ENCODE measurements at places on chromosomes 13 and 19.

DNA sequence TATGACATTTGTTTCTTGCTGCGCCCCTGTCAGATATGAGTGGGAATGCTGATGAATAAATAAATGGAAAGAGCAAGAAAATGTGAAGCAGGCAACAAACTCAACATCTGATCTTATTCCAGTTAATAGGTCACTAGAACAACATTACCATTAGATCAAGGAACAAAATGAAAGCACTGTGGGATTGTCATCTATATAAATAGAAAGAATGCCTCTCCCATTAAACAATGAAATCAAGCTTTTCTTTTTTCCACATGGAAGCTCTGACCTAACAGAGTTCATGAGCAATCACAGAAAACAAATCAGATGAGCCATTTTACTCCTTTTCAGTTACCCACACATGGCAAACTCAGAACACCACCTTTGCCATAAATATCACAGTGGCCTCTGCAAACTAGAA is 354.8 kb downstream of the SUCLA2 start:
- no peak for ATAC-seq

DNA sequence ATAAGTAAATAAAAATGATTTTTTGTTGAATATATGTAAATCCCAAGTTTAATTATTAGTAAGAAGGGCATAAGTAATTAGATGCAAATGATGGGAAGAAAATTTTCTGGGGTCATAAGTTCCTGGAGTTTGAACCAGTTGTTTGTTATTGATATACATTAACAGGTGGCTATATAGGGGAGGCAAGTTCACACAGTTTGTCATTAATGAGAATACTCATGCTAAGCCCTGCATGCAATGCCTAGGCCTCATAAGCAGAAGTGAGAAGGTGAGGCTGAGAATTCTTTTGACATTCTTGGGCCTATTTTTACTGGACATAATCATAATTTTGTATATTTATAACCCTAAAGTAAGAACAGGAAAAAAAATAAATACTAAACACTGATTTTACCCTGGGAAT is 1210.7 kb upstream of the PCDH9 start:
- ATAC-seq: no peak

DNA sequence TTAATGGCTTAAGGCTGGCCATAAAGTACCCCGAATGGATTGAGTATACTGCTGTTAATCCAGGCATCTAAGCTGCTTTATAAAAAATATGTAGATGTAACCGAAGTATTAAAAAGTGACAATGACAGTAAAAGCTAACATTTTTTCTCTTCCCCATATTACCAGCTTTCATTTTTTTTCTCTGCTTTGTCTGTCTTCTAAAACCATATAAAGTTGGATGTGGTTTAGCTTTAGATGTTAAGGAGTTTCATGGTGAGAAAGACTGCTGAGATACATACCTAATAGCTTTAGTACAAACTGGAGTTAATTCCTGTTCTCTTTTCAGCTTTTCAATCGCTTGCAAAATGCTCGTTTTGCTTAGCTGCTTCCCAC is 838 bp downstream of the AKAP11 start:
- ATAC-seq: no peak

DNA sequence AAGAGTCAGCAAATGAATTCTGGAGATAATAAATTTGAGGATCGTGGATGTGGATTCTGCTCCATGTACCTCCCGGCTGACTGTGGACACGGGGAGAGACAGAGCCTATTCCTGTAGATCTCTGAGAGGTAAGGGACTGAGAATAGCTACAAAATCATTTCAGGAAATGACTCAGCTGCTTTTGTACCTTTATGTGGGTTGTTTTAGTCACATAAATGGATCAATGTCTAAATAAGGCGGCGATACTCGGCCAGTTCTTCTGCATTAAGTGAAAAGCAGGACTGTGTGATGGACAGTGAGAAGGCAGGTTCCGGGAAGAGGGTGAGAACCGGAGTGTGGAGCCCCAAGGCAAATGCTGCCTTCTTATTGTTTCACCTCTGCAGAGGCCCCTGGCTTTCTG is 128.1 kb downstream of the EFNB2 start:
- no peak for ATAC-seq

DNA sequence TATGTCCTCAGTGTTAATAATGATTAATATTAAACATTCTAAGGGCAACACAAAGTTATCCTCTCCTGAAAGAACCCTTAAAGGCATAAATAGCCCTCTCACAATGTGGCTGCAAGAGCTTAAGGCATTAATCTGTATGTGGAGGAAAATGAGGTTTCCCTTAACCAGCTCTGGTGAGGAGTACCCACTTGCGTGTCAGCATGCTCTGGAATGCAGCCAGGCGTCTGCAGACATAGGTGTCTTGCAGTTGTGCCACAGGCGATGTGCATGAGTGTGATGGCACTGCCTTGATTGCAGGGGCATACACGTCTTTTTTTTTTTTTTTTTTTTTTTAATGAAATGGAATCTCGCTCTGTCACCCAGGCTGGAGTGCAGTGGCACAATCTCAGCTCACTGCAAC is 91.9 kb downstream of the RAB20 start:
- no peak for ATAC-seq

GRCh38 chr13:48738311-48738710 is 84.6 kb downstream of the CYSLTR2 start:
- no peak for ATAC-seq

DNA sequence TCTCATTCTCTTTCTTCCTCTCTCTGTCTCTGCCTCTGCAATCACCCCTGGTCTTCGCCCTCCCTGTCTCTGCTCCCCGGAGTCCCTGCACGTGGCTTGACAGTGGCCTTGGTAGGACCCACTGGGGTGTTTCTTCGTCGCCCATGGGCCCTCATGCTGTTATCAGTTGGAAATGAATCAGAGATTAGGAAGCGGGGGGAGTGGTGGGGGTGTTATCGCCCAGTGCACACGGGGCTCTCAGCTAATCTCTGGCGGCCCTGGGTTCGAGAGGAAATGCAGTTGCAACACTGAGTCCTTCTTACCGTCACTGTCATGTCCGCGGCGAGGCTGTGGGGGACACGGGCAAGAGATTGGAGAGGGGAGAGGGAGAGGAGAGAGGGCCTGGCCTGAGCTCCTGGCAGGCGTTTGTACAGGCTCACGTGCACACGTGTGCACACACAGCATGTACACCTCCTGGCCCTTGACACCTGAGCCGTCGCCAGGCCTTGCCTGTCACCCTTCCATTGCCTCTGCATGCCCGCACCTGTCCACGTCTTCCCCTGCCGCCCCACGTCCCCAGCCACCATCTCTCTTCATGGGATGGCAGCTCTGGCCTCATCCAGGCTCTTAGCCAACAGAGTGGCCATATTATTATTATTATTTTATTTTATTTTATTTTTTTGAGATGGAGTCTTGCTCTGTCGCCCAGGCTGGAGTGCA is 37.8 kb upstream of the SLC7A10 start:
- ATAC-seq: no peak

Data from motor neuron (in vitro differentiated cells).